NCI-H1694 treated with DMSO at 0.1 percent for 48 hours (cell line): ENCODE measurements at places on chromosomes 3 and 15.

GRCh38 chr15:77541421-77542181, 91.1 kb downstream of the LINGO1 start:
- DNase-seq, result no peak

DNA sequence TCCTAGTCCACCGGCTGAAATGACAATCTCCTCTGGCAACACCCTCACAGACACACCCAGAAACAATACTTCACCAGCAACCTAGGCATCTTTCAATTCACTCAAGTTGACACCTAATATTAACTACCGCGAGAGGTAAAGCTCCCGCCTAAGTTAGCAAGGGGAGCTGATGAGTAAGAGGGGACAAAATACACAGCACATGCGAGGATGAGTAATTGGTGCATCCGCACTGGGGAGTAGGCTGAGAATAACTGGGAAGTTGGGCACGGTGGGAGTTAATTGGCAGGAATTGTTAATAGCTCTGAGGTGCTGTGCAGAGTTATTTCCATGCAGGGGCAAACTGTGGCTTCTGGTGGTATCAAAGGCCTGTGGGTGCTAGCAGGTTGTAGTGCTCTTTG, 14.5 kb upstream of the PLD1 start:
- DNase-seq, result no peak

DNA sequence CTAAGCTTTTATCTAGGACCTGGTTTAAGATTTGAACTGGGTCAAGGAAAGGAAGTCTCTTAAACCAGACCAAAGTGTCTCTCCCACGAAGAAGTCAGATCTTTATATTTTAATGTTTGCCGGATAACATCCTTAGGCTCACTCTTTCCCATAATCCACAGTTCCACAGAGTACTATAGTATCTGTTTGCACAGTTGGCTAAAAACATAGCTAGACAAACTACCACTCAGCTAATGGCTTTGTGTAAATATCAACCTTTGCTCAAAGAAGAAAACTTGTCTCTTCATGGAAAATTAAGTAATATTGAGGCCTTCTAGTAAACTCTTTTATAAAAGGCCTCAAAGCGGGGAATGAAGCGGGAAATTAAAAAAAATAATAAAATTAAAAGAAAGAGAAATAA, 13.5 kb upstream of the SLC9C1 start:
- DNase-seq, result no peak

- no peak for DNase-seq
Measured at GRCh38 chr15:39741258-39741657, 41.4 kb downstream of the FSIP1 start.

- DNase-seq, result peak; percentile 24
Measured at GRCh38 chr3:50370594-50370993, 11.3 kb upstream of the TMEM115 start.

- no peak for DNase-seq
Measured at GRCh38 chr3:98500019-98500418, 2.5 kb downstream of the OR5K2 start.

GRCh38 chr15:81813215-81813614, 232.6 kb downstream of the MEX3B start:
- no peak for DNase-seq

DNA sequence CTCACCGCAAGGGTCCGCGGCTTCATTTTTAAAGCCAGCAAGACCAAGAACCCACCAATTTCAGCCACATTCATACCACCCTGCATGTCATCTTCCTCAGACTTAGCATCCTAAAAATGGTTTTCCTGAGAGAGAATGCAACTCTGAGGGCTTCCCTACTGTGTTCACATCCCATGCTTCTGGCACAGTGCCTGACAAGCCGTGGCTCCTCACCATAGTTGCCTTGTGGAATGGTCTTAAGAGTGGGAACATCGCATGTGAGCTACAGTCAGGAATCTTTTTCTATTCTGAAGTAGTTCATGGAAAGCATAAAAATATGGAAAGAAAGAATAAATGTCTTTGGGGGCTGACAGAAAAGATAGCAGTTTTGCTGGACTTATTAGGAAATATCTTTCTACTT, 120.3 kb downstream of the RAP2B start:
- DNase-seq, result no peak

GRCh38 chr3:71421820-71422566, 161.5 kb downstream of the FOXP1 start:
- no peak for DNase-seq
